ENCODE measurements at places on chromosomes 1 and 21. TPM values are rescaled to one million over a fixed set of nuclear protein-coding genes. Genes with fewer than 3 reads are reported as not detected.
A peak's percentile ranks its signal among the peaks of the same experiment; 100 is the strongest.

GRCh38 chr1:247332623-247333361 is 1.1 kb upstream of the ZNF496 start:
- DNase-seq: peak; percentile 64

The CZIB gene
- total RNA-seq: 58.3 TPM

The MAST2 gene
- total RNA-seq: 97.0 TPM

- no peak for DNase-seq
Observed at GRCh38 chr21:45241357-45241756, 46.3 kb downstream of the POFUT2 start.

GRCh38 chr1:165114022-165114888 is 242.3 kb downstream of the LMX1A start:
- DNase-seq: no peak

The TRNP1 gene
- total RNA-seq: 31.7 TPM

- no peak for DNase-seq
Observed at GRCh38 chr1:48846441-48846840, 69.8 kb upstream of the BEND5 start.

Data from Right ventricle myocardium superior (tissue), 1 donor.